ENCODE measurements at places on chromosomes 12 and 14. TPM values are rescaled to one million over a fixed set of nuclear protein-coding genes. Genes with fewer than 3 reads are reported as not detected.

SMARCD1 gene
- 36.9 TPM for total RNA-seq

MYH6 gene
- not detected for total RNA-seq

GDF3 gene
- not detected for total RNA-seq

DNA sequence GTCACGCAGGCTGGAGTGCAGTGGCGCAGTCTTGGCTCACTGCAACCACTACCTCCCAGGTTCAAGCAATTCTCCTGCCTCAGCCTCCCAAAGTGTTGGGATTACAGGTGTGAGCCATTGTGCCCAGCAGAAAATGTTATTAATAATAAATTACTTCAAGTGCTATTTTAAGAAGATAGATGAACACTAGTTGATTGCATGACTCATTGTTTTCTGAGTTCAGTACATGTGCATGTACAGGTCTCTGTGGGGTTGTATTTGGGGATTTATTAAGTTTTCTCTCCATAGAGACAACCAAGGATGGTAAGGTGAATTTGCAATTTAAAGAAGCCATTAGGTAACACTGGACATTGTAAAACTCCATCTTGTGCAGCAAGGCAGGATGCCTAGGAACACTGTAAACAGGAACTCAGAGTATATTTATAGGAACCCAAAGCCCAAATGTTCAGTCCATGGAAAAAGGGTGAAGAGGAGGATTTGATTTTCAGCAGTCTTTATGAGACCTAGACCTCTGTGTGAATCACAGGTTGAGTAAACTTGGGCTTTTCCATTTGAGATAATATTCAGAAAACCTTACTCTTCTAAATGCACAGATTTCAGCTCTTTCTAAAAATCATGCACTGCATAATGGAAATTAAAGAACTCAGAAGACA, 49.3 kb upstream of the TMPO start:
- H3K36me3 ChIP-seq = no peaks in the 10 kb centered on the region
- H3K27ac ChIP-seq = no peak overlapping the region
- no peak overlapping the region for H3K4me3 ChIP-seq
- H3K4me1 ChIP-seq = no peaks in the 10 kb centered on the region

- no peaks in the 10 kb centered on the region for H3K36me3 ChIP-seq
- no peaks in the 10 kb centered on the region for H3K27me3 ChIP-seq
- H3K27ac ChIP-seq = peak overlapping the region; percentile 45
- no peaks in the 10 kb centered on the region for H3K4me1 ChIP-seq
Measured at GRCh38 chr14:64930085-64930843, 12.3 kb downstream of the GPX2 start.

DNA sequence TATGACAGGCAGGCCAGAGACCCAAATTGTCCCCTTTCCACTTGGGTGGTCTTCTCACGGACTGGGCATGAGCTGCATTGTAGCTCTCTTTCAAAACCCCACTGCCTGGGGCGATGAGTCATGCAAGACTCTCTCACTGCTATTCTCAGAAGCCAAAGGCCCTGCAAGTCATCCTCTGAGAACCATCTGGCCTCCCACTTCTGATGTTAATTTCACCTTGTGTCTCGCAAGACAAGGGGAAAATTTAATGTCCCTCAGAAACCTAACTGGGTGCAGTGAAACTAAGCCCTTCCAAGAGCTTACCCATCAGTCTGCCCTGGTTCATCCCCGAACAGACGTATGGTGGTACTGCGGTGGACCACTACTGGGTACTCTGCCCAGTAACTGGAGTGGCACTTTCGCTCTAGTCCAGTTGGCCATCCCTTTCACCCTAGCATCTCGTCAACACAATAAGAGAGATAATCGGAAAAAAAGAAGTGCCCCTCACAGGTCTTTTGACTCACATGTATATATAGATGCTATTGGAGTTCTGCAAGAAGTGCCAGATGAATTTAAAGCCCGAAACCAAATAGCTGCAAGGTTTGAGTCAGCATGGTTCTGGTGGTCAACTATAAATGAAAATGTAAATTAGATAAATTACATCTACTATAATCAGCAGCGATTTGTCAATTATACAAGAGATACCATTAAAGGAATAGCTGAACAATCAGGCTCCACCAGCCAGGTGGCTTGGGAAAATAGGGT, 31.3 kb upstream of the LALBA start:
- no peaks in the 10 kb centered on the region for H3K27me3 ChIP-seq
- no peak for ATAC-seq
- no peaks in the 10 kb centered on the region for H3K4me1 ChIP-seq

DNA sequence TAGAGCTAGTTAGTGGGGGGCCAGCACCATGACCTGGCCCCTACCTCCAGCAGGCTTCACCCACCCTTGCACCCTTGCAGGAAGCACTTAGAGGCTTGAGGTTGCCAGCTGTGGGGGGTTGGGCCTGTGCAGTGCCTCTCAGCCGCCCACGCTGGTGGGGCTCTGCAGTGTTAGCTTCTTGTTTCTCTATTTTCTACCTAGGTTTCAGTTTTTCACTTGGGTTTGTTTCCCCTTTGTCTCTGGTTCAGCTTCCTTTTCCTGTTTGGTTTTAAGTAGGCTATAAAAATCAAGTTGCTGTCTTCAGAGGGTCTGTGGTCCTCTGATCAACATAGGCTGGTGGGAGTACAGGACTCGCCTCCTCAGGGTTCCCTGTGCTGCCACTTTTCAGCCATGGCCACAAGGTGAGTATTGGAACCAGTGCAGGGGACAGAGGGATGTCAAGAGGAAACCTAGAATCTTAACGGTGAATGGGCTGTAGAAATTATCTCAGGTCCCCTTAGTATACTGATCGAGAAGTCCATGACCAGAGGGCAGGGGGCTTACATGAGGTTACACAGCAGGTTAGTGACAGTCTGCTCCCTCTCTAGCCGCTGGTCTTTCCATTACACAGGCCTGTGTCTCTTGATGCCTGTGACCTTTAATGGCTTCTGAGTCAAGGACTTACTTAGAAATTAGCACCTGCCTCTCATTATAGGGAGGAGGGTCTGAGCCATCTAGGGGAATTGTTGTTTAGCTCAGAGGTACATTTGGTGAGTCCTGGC, at the start of gene EVL:
TSS of gene EVL (plus strand) at position 312 of the 761 bp plus-strand sequence. CDS start at position 391, 79 bp downstream.
- H3K36me3 ChIP-seq = no peaks in the 10 kb centered on the region
- no peaks in the 10 kb centered on the region for H3K27me3 ChIP-seq
- H3K27ac ChIP-seq = no peak within 1 kb of the TSS
- H3K4me3 ChIP-seq = peak within 1 kb of the TSS; percentile 9

- H3K4me3 ChIP-seq = no peak overlapping the region
- H3K27me3 ChIP-seq = no peaks in the 10 kb centered on the region
- ATAC-seq = no peak
- no peaks in the 10 kb centered on the region for H3K36me3 ChIP-seq
- H3K4me1 ChIP-seq = no peaks in the 10 kb centered on the region
- H3K27ac ChIP-seq = no peak overlapping the region
Measured at GRCh38 chr12:57998251-57998650, 56.9 kb downstream of the ATP23 start.

- no peak for ATAC-seq
- H3K4me1 ChIP-seq = no peaks in the 10 kb centered on the region
- H3K4me3 ChIP-seq = no peak overlapping the region
- no peaks in the 10 kb centered on the region for H3K36me3 ChIP-seq
Measured at GRCh38 chr12:116672010-116672409, 65.9 kb downstream of the SPRING1 start.

- H3K27ac ChIP-seq = no peak overlapping the region
- H3K36me3 ChIP-seq = no peaks in the 10 kb centered on the region
- H3K4me1 ChIP-seq = no peaks in the 10 kb centered on the region
Measured at GRCh38 chr14:53912021-53912420, 44.6 kb downstream of the BMP4 start.
